Activated naive CD4-positive, alpha-beta T cell treated with anti-CD3 and anti-CD28 coated beads, Interleukin-2, amount 50 U/mL, for 16 hours (primary cell): ENCODE measurements at places on chromosomes 4 and X.

DNA sequence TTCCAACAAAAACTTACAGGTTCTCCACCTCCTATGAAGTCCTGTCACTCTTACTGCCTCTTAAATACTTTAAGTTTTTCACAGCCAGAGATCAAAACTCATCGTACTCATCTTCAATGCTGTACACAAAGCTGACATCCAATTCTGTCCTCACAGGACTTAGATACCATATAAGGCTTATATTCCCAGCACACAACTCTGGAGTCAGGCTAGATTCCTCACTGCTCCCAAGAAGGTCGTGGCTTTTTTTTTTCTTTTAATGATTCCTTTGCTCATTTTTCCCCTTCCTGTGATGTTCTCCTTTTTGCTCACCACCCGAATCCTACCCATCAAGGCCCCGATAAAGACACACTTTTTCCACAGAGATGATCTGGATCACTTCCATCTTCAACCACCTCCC, 914 bp downstream of the TRAPPC2 start:
- no peak for DNase-seq

- no peak for DNase-seq
Measured at GRCh38 chr4:118834070-118834469, 1.9 kb downstream of the SEC24D start.

DNA sequence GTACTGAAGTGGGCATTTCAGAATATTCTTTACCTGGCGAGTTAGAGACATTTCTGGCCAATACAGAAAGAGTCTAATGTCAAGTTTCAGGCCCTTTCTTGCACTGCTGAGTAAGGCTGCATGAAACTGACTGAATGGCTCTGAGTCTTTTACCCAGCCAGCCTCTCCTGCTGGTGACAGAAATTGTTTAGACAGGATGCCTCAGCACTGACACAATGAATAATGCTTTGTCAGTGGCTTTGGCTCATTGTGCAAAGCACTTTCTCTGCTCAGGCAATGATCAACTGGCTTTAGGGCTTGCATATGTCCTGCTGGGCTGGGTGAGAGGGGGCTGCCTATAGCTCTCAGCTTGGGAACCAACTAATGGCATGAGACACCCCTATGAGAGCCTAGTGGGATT, 45.5 kb downstream of the CLNK start:
- no peak for DNase-seq

DNA sequence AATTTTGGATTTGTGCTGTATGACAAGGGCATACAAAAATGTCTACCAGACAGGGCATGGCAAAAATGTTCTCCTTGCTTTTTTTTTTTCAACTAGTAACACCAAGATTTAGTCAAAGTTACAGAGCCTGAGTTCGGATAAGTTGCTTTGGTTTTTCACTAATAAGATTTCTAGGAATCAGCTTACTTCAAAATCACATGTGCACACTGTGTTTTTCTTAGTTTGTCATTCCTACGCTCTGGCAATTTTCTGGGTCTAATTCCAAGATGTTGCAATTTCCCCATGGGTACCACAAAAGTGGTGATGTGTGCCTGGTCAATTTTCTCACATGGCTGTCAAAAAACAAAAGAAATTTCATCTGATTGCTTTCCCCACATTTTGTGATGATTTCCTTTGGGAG, 6.3 kb downstream of the C1QTNF7 start:
- DNase-seq = no peak

- DNase-seq = no peak
Measured at GRCh38 chrX:72693477-72693876, 20.6 kb downstream of the PHKA1 start.
